ENCODE measurements at places on chromosomes 16 and 17. TPM values are rescaled to one million over a fixed set of nuclear protein-coding genes. Genes with fewer than 3 reads are reported as not detected.

DNA sequence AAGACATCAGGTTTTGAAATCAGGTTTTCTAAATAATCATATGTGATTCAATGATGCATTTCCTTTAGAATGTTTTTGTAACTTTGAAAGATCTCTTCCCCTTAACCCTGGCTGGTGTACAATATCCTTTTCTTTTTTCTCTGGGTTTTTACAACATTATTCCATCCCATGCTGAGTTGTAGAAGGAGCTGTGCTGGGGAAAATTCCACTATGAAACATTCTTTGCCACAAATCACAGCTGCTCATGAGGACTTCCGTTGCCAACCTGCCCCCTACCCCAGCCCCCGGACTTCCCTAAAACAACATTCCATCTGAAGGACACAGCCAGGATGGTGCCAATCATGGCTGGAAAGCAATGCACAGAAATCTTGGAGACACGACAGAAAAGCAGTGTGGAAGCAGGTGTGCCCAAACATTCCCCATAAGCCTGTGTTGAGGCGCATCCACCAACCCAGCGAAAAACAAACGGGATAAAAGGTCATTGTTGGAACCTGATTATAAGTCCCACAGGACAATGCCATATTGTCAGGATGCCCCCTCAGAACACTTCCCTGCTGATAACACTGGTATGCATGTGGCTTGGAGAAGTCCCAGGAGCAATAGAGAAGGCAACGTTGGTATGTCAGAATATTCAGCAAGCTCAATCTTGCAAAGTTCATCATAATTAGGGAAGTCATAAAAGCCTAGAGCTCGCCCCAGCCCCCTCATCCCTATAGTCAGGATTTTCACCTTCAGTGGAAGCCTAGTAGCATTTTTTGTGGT is 475.0 kb downstream of the HS3ST3B1 start:
- no peak overlapping the region for H3K4me3 ChIP-seq
- H3K27me3 ChIP-seq: no peaks in the 10 kb centered on the region
- no peaks in the 10 kb centered on the region for H3K4me1 ChIP-seq
- H3K27ac ChIP-seq: no peak overlapping the region

- DNase-seq: no peak
- no peaks in the 10 kb centered on the region for H3K27me3 ChIP-seq
- H3K36me3 ChIP-seq: no peaks in the 10 kb centered on the region
- no peaks in the 10 kb centered on the region for H3K4me1 ChIP-seq
These were observed 7.2 kb downstream of the TP53I13 start for GRCh38 chr17:29575511-29576213.

The RNF222 gene
- total RNA-seq: not detected

The ST6GALNAC1 gene
- total RNA-seq: 0.15 TPM

DNA sequence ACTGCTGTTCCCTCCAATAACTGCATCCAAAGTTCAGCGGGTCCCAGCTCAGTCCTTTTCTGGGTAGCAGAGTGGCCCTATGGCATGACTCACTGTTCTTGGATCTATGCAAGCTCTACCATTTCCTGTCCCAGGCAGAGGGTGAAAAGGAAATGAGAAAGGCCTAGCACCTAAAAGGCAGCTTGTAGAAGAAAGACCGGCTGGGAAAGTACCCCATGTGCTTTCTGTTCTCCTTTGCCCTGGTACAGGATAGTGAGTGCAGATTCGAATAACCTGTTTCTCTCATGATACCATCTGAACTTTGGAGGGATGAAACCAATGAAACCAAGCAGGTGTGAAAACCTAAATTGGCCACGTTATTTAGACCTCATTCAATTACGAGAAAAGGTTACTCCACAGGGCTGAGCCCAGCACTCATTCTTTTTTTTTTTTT is 12.7 kb upstream of the HASPIN start:
- H3K4me1 ChIP-seq: no peaks in the 10 kb centered on the region
- DNase-seq: no peak
- no peak overlapping the region for H3K4me3 ChIP-seq
- peaks cover 2% of the 10 kb centered on the region for H3K36me3 ChIP-seq
- no peaks in the 10 kb centered on the region for H3K27me3 ChIP-seq

The ZNF624 gene
- total RNA-seq: 3.9 TPM

The PRSS53 gene
- total RNA-seq: 3.4 TPM

The RHBDF1 gene
- 41.7 TPM for total RNA-seq

The MIEN1 gene
- total RNA-seq: 103 TPM

DNA sequence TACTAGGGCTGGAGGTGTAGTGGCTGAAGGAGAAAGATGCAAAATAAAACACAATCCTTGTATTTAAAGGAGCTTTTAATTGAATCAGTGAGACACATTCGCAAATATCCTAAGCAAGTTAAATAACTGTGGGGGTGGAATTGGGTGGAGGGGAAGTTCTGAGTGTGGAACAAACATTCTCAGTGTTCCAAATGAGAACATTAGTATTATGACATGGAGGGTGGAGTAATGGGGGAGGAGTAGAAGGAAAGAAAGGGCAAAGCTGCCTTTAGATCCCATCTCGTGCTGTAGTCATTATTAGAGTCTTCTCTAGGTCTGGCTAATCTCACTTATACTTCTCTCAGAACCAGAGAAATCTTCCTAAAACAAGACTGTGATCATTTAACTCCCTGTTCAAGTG is 169.7 kb downstream of the ANKFN1 start:
- no peak overlapping the region for H3K4me3 ChIP-seq
- no peak for DNase-seq
- no peak overlapping the region for H3K27ac ChIP-seq
- peaks cover 4% of the 10 kb centered on the region for H3K27me3 ChIP-seq
- no peaks in the 10 kb centered on the region for H3K36me3 ChIP-seq

The OTOP2 gene
- not detected for total RNA-seq

DNA sequence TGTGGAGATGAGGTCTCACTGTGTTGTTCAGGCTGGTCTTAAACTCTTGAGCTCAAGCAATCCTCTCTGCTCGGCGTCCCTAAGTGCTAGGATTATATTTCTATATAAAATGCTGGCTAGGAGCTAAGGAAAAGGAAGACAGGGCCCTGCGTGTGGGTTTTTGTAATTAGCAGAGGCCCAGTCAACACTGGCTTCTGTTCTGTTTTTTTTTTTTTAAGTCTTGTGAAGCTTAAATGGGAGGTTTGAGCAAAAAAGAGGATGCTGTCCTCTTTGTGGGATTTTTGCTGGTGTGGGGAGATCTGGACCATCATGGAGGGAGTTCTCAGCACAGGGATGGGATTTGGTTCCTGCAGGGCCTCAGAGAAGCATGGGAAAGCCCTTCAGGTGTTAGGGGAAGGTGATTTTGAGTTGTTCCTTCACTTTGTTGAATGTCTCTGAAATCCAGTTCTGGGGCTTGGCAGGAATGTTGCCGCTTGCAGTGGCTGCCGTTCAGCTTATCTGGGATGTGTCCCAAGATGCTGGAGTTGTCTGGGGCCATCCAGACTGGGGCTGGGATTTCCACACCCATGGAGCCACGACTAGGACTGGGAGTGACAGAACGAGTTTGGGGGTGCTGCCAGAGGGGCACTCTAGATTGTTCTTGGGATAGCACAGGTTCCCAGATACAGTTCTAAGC is 4.2 kb downstream of the PYCARD start:
- H3K36me3 ChIP-seq: peaks cover 12% of the 10 kb centered on the region
- no peak overlapping the region for H3K4me3 ChIP-seq
- H3K27me3 ChIP-seq: no peaks in the 10 kb centered on the region
- no peak for DNase-seq

DNA sequence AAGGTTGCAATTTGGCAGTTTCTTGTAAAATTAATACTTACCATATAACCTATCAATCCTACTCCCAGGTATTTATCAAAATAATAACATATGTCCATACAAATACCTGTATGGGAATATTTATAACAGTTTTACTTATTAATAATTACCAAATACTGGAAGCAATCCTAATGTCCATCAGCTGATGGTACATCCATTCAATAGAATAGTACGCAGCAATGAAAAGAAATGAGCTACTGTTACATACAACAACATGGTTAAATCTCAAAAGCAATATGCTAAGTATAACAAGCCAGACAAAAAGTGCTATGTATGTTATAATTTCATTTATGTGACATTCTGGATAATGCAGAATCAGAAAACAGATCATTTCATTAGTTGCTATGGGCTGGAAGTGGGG is 1.2 kb downstream of the HYDIN start:
- no peaks in the 10 kb centered on the region for H3K4me1 ChIP-seq
- no peaks in the 10 kb centered on the region for H3K27me3 ChIP-seq
- H3K27ac ChIP-seq: no peak overlapping the region
- no peak overlapping the region for H3K4me3 ChIP-seq
- no peaks in the 10 kb centered on the region for H3K36me3 ChIP-seq
- DNase-seq: no peak

DNA sequence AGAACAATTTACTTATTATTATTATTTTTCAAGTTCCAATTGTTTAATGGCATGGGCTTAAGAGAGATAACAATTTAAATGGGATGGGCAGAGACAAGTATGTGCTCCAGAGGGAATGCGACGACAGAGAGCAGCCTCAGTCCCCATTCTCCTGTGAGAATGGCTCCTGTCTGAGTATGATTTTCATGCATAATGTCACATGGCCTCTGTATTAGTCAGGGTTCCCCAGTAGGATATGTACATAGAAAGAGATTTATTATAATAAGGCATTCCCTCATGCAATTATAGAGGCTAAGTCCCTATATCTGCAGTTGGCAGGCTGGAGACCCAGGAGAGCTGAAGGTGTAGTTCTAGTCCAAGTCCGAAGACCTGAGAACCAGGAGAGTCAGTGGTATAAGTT is 22.9 kb upstream of the NKD1 start:
- DNase-seq: no peak
- H3K27ac ChIP-seq: no peak overlapping the region
- no peak overlapping the region for H3K4me3 ChIP-seq
- H3K4me1 ChIP-seq: no peaks in the 10 kb centered on the region

The RPH3AL gene
- 2.2 TPM for total RNA-seq

GRCh38 chr16:67311607-67312488 is 14.7 kb downstream of the KCTD19 start:
- no peak overlapping the region for H3K4me3 ChIP-seq
- H3K27ac ChIP-seq: no peak overlapping the region
- H3K36me3 ChIP-seq: no peaks in the 10 kb centered on the region
- no peaks in the 10 kb centered on the region for H3K4me1 ChIP-seq
- DNase-seq: peak; percentile 94

DNA sequence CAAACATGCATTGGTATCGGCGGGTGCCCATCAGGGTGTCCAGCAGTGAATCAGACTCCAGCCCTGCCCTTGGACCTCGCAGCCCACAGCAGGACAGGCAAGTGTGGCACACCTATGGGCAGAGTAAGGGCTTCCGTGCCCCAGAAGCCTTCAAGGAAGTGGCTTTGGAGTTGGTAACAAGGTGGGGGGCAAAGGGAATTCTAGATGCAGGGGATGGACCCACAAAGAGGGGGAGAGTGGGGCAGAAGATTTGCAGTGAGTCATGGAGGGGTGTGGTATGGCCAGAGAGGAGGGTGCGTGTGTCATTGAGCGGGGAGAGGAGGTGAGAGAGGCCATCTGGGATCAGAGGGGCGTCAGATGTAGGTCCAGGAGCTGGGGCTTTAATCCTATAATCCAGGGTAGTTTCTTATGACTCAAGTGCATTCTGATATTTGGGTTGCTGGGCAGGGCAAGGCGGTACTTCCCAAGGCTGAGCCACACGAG is 8.5 kb upstream of the SPNS2 start:
- H3K36me3 ChIP-seq: no peaks in the 10 kb centered on the region
- no peak for DNase-seq
- no peaks in the 10 kb centered on the region for H3K4me1 ChIP-seq

GRCh38 chr17:71922439-71922838 is 198.4 kb upstream of the SOX9 start:
- DNase-seq: peak; percentile 15
- no peak overlapping the region for H3K27ac ChIP-seq
- no peak overlapping the region for H3K4me3 ChIP-seq
- no peaks in the 10 kb centered on the region for H3K36me3 ChIP-seq
- peaks cover 7% of the 10 kb centered on the region for H3K27me3 ChIP-seq

- peak overlapping the region; percentile 20 for H3K4me3 ChIP-seq
- peaks cover 2% of the 10 kb centered on the region for H3K4me1 ChIP-seq
- DNase-seq: no peak
- H3K27ac ChIP-seq: no peak overlapping the region
- no peaks in the 10 kb centered on the region for H3K27me3 ChIP-seq
These were observed 243 bp downstream of the RND2 start for GRCh38 chr17:43025290-43025657.

- no peaks in the 10 kb centered on the region for H3K27me3 ChIP-seq
- DNase-seq: no peak
- no peaks in the 10 kb centered on the region for H3K36me3 ChIP-seq
- H3K27ac ChIP-seq: peak overlapping the region; percentile 92
These were observed 681 bp downstream of the CALCOCO2 start for GRCh38 chr17:48831549-48831883.

DNA sequence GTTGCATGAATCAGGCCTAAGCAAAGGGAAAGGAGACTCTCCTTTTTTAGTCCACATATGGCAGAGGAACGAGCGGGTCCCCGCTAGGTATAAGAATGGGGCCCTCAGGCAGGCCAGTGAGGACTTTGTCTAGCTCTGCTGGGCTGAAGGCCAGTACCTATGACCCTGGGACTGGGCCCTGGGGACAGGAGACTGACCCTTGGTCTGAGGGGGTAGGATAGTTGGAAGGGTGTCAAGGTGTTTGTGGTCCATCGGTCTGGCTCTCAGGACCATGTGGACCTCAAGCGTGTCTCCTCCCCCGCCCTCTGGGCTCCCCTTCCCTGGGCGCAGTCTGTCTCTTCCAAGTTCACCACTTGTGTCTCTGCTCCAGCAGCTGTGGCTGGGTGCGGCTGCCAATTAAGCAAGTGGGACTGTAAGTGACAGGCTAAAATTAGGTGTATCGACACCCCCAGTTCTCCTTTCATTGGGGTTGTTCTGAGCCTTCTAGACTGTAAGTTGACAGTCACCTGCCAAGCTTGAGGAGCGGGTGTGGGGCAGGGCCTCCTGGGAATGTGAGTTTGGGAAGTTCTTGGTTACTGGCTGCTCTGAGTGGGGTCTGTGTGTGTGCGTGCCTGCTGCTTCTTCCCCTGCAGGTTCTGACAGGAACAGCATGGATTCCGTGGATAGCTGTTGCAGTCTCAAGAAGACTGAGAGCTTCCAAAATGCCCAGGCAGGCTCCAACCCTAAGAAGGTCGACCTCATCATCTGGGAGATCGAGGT is 24.5 kb downstream of the AKAP1 start:
- DNase-seq: no peak
- H3K4me3 ChIP-seq: no peak overlapping the region
- no peaks in the 10 kb centered on the region for H3K27me3 ChIP-seq
- no peaks in the 10 kb centered on the region for H3K36me3 ChIP-seq
- peaks cover 42% of the 10 kb centered on the region for H3K4me1 ChIP-seq
- peak overlapping the region; percentile 76 for H3K27ac ChIP-seq

The C17orf75 gene
- 31.6 TPM for total RNA-seq

DNA sequence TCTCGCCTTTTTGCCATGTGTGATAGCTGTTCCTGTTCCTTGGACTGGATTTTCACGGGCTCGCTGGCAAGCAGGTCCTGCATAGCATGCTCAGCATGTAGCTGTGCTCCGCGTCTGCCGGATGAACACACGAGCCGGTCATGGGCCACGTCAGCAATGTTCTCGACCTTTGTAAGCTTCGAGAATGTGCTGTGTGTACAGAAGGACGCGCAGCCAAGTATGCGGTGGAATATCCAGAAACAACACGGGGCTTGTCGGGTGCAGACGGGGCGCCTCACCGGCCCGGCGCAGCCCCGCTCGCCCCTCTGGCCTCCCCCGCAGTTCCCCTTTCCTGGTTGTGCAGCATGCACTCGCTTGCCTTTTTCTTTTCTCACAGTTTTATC is 42.2 kb downstream of the RPTOR start:
- no peak overlapping the region for H3K4me3 ChIP-seq
- DNase-seq: no peak
- no peaks in the 10 kb centered on the region for H3K4me1 ChIP-seq
- H3K36me3 ChIP-seq: no peaks in the 10 kb centered on the region
- H3K27me3 ChIP-seq: no peaks in the 10 kb centered on the region

All from Panc1 (cell line).